ENCODE measurements at places on chromosomes 3 and 15.
A peak's percentile ranks its signal among the peaks of the same experiment; 100 is the strongest.

- peak; percentile 51 for DNase-seq
Measured at GRCh38 chr15:74402873-74403587, 30.7 kb downstream of the SEMA7A start.

DNA sequence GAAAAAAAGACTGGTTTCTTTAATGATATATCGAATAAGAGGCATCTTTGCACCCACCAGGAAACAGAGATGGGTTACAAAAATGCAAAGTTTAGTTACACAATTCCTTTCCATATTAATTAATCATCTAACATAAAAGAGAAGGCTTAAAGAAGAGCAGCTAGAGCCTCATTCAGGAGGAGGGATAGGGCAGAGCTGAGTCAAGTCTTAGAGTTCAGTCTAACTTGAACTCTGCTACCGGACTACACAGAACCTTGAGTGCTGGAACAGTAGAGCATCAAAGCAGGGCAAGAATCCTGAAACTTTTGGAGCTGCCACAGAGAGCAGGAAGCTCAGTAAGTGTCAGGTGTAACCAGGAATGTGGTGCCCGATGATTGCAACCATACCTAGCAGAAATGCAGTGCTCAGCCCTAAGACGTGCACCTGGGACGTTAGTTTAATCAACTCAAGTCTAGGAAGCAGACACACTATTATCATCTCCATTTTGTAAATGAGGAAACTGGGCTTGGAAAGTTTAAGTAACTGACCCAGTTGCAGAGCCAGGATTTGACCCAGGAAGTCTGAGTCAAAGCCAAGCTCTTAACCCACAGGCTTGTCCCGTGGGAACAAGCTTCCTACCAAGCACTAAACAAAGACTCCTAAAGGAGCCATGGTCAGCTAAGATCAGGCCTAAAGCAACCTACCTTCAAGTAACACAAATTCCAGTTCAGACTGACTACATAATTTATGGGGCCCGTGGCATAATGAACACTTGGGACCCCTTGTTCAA lies 187.4 kb downstream of the FOXP1 start:
- no peak for DNase-seq

- DNase-seq: no peak
Measured at GRCh38 chr15:77783636-77784035, 150.9 kb upstream of the LINGO1 start.

- DNase-seq: no peak
Measured at GRCh38 chr15:67152429-67152828, 87.0 kb downstream of the SMAD3 start.

GRCh38 chr3:114127517-114127916 lies 51.3 kb downstream of the DRD3 start:
- DNase-seq: no peak

DNA sequence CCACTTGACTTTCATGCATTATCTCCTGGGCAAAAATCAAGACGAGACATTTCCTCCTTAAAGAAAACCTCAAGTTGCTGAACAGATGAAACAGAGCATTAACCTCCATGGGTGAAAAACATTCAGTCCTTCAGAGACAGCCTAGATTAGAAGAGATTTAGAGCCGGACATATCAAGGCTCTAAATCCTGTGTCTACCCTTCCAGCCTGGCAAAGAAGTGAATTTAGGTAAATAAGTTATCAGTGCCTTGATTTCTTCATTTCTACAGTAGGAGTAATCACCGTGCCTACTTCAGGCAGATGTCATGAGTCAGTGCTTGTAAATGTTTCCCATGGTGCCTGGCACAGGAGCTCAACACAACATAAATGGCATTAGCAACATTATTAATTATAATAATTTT lies 159.3 kb upstream of the PRICKLE2 start:
- no peak for DNase-seq

DNA sequence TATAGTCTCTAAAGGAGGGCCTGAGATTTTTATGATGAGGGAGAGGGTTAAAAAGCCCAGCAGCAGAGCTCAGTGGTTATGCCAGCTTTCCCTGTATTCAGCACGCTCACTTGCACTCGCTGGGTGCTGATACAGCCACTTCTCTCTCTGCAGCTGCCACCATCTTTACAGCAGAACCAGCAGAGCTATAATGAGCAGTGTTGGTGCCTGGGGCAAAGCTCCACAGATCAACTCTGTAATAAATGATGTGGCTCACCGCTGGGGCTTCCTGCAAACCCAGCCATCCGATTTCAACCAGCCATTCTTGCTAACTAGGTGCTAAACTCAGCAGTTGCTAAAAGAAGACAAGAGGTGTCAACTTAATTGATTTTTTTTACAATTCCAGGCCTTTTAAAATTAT lies 48.0 kb downstream of the ARNT2 start:
- no peak for DNase-seq

GRCh38 chr3:9316881-9317361 lies 45.9 kb upstream of the THUMPD3 start:
- no peak for DNase-seq

- no peak for DNase-seq
Measured at GRCh38 chr15:95975212-95975611, 355.3 kb upstream of the NR2F2 start.

DNA sequence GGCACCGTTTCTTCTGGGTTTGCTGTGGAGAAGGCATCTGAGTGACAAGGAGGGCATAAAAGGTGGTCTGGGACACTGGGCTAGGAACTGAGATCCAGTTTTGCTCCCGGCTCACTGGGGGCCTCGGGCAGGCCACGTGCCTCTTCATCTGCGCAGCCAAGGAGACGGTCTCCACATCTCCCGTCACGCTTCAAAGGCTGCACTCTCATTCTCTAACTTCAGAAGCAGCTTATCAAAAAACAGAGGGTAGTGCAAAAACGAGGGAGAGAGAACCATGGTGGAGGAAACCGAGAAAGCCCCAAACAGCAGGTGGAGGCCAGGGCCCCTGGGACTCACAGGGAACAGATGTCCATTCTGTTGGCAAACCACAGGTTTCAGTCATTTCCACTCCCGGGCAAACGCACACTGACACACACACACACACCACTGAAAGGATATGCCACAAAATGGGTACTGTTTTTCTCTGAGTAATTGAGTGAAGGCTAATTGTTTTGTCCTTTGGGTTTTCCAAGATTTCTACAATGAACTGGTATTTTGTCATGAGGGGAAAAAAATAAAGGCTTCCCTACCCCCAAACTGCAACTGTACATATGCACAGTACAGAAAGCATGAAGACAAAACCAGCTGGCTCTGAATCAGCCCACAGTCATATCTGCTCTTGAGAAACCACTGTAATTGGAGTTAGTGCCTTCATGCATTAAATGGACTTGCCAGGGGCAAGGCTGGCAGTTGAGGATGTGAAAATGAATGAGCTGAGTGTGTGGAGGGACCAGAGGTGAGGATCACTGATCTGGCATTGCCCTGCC lies 71.9 kb downstream of the MGLL start:
- DNase-seq: no peak

- no peak for DNase-seq
Measured at GRCh38 chr15:100898661-100899462, 19.2 kb downstream of the ALDH1A3 start.

GRCh38 chr3:71369701-71370391 lies 213.7 kb downstream of the FOXP1 start:
- DNase-seq: no peak

- no peak for DNase-seq
Measured at GRCh38 chr3:192831111-192831644, 86.5 kb downstream of the MB21D2 start.

DNA sequence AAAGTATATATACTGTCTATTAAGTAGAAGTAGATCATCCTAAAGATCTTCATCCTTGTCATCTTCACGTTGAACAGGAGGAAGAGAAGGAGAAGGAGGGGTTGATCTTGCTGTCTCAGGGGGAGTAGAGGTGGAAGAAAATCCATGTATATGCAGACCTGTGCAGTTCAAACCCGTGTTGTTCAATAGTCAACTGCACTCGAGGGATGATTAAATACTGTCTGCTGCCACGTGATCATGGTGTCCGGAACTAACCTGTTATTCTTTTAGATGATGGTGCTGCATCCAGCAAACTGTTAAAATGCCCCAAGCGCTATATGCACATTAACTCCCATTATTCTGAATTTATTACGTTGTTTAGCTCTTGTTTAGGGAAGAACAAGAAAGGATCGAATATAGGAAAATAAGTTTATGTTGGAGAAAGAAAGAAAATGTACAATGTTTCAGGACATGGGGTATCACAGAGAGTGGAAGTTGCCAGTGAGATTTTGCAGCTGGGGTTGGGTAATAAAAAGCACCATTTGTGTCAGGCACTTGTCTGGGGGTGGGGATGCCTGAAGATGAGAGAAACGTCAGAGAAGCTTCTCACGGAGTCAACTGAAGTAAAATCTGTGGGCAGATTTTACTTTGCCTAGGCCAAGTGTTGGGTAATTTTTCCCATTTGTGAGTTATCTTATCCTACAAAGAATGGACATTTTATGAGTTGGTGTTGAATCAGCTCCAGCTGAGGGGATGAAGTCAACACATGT lies 229.2 kb downstream of the RYR3 start:
- DNase-seq: no peak

Measured in activated CD8-positive, alpha-beta memory T cell treated with anti-CD3 and anti-CD28 coated beads for 1 hour (primary cell).